ENCODE measurements at places on chromosomes 2 and 18.
A peak's percentile ranks its signal among the peaks of the same experiment; 100 is the strongest.

GRCh38 chr2:25981596-25982272, 563 bp downstream of the KIF3C start:
- DNase-seq: no peak

GRCh38 chr2:64638502-64639120, 15.1 kb downstream of the SERTAD2 start:
- DNase-seq: no peak

DNA sequence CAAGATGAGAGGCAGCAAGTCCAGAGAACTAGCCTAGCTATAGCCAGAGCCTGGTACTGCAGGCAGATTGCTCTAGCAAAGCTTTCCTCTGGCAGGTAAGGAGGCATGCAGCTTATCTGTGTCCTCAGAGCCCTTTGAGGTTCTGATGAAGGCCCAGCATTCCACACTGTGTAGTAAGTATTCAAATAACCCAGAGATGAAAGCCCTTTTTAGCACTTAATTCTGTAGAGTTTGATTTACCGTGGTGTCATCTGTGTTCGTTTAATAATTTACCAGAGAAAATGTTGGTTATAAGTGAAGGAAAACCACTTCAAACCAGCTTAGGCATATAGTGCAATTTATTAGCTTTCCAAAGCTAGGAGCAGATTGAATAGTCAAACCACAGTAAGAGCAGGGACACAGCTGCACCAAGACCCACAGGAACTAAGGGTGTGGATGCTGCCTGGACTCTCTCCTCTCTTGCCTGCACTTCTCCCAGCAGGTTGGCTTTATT, 226.6 kb downstream of the BABAM2 start:
- peak; percentile 40 for DNase-seq

- no peak for DNase-seq
These were observed 9.9 kb downstream of the SH2D6 start for GRCh38 chr2:85428343-85428881.

DNA sequence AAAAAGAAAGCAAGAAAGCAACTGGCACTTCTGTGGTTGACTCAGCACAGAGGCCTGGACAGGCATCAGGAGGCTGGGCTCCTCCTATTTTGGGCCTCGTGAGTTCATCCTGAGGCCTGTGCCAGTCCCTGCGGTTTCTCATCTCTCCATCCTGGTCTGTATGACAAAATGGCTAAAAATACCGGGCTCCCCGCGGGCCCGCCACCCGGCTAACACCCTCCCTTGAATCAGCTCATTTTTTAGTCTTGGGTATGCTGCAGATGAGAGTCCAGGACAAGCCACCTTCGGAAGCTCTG, 62.3 kb upstream of the YWHAQ start:
- peak; percentile 50 for DNase-seq

- DNase-seq: no peak
These were observed 12.2 kb downstream of the ROCK1 start for GRCh38 chr18:21099442-21099841.

GRCh38 chr2:201969938-201970785, 63.5 kb upstream of the FZD7 start:
- peak; percentile 97 for DNase-seq

- DNase-seq: no peak
These were observed 13.5 kb downstream of the GPR39 start for GRCh38 chr2:132429941-132430573.

DNA sequence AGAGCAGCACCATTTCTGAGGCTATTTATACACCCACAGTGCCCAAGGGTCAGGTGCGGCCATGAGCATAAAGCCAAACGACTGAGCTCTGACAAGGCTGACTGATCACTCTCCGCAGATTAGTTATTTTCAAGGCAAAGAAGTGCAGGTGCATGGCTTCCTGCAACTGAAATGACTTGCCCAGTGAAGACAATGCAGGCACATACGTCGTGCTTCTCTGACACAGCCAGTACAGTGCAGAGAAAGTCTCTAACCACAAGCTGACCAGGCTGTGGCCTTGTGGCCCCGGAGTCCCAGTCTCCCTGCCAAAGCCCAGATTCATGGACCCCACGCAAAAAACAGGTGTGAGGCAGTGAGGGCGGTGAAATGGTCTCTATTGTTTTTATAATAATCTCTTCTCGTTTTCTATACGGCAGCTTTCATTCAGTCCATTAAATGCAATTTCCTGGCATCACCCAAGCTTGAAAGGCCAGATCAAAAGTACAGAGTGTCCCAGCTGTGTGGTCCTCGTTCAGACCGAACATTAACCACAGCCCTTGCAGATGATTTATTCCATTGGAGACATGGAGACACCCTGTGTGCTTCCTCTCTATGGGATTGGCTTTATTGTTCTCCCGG, 447.0 kb upstream of the ID2 start:
- no peak for DNase-seq
